ENCODE measurements at places on chromosomes 5 and 9. TPM values are rescaled to one million over a fixed set of nuclear protein-coding genes. Genes with fewer than 3 reads are reported as not detected.

The ANKRD31 gene
- 0.06 TPM for total RNA-seq

The SVEP1 gene
- total RNA-seq = 2.3 TPM

The GPR150 gene
- total RNA-seq = 0.13 TPM

The C9orf153 gene
- total RNA-seq = 0.25 TPM

The FST gene
- 1.4 TPM for total RNA-seq

The SPAAR gene
- total RNA-seq = 0.20 TPM

The CCDC183 gene
- total RNA-seq = 0.21 TPM

The CD72 gene
- total RNA-seq = 0.39 TPM

The FOXI1 gene
- not detected for total RNA-seq

The SPATA31A5 gene
- total RNA-seq = not detected

The ARID3C gene
- 0.20 TPM for total RNA-seq

The GARIN3 gene
- total RNA-seq = not detected

The EPB41L4B gene
- 33.9 TPM for total RNA-seq

The DDX4 gene
- 0.05 TPM for total RNA-seq

The SHOC1 gene
- total RNA-seq = 0.02 TPM

The SLC31A1 gene
- total RNA-seq = 18.9 TPM

The ECSCR gene
- total RNA-seq = not detected

The FBP1 gene
- total RNA-seq = not detected

The PCDHGA3 gene
- 0.05 TPM for total RNA-seq

The EPB41L4A gene
- total RNA-seq = 3.7 TPM

The PCDHA9 gene
- not detected for total RNA-seq

The MYOT gene
- 0.21 TPM for total RNA-seq

The OR1Q1 gene
- total RNA-seq = 0.16 TPM

The TIMD4 gene
- 0.60 TPM for total RNA-seq

The ABO gene
- total RNA-seq = not detected

The AGPAT2 gene
- 99.9 TPM for total RNA-seq

The BTNL3 gene
- not detected for total RNA-seq
